ENCODE measurements at places on chromosomes 4 and X. TPM values are rescaled to one million over a fixed set of nuclear protein-coding genes. Genes with fewer than 3 reads are reported as not detected.

LAMTOR3 gene
- total RNA-seq, result 29.5 TPM

SAT1 gene
- total RNA-seq, result 660 TPM

SPCS3 gene
- total RNA-seq, result 74.1 TPM

KLHL13 gene
- 9.7 TPM for total RNA-seq

SMIM10 gene
- total RNA-seq, result 14.6 TPM

VCX2 gene
- not detected for total RNA-seq

LRP2BP gene
- 7.6 TPM for total RNA-seq

USP51 gene
- total RNA-seq, result 2.6 TPM

STK26 gene
- total RNA-seq, result 7.7 TPM

AMER1 gene
- 7.9 TPM for total RNA-seq

- no peak for DNase-seq
Measured at GRCh38 chr4:65865489-65865888, 195.2 kb upstream of the EPHA5 start.

DNA sequence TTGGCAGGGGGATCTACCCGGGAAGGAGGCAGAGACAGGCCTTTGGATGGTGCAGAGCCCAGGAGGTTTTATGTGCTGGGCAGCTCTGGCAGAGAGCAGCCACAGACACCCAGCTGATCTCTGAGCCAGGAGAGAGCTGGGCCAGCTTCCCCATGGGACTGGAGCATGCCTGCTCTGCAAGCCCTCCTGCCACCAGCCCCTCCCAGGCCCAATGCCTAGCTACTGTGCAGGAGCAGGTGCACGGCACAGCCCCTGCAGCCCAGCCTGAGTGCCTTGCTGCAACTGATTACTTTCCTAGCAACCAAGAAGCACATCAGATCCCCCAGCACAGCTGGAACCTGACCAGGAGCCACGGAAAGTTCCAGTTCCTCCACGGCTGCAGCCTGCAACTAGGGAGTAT, 57.8 kb upstream of the BEND2 start:
- no peak for DNase-seq

DNA sequence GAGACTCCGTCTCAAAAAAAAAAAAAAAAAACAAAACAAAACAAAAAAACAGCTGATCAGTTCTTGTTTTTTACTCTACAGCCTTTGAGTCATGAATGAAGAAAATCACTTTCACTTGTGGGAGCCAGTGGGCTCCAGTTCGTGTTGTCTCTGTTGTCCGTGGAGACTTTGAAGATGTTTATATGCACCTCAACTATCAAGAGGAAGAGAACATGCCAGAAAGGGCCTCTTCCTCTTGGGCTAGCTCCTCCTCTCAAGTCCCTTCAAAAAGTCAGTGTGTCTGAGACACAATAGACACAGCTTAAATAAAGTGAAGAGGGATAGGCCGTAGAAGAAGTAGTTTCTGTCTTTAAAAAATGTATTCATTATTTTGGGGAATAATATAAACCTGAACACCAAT, 182.7 kb downstream of the KDR start:
- DNase-seq, result no peak

- no peak for DNase-seq
Measured at GRCh38 chr4:185358514-185358913, 37.2 kb downstream of the LRP2BP start.

GRCh38 chr4:102826105-102826889, 1.1 kb downstream of the UBE2D3 start:
- DNase-seq, result no peak

DNA sequence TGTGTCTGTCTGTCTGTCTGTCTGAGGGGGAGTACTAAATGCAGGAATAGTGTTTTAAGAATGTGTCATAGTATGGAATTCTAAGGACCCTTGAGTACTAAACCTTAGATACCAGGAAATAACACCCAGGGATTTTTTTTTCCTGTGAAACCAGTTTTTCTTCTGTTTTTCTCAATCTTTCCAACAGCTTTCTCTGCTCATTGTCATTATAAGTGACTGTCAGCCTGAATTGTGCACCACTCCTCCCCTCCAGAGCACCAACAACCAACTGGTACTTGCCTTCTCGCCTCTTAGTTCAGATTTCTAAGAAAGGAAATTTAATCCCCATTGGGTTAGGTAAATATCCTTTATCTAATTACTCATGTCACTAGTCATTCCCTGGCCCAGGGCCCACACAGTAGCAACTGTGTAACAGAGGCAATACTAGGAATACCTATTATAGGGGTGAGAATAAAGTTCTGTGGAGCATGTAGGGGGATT, 320.6 kb downstream of the ADGRL3 start:
- DNase-seq, result no peak

- DNase-seq, result no peak
Measured at GRCh38 chr4:81606801-81607501, 135.2 kb upstream of the RASGEF1B start.

DNA sequence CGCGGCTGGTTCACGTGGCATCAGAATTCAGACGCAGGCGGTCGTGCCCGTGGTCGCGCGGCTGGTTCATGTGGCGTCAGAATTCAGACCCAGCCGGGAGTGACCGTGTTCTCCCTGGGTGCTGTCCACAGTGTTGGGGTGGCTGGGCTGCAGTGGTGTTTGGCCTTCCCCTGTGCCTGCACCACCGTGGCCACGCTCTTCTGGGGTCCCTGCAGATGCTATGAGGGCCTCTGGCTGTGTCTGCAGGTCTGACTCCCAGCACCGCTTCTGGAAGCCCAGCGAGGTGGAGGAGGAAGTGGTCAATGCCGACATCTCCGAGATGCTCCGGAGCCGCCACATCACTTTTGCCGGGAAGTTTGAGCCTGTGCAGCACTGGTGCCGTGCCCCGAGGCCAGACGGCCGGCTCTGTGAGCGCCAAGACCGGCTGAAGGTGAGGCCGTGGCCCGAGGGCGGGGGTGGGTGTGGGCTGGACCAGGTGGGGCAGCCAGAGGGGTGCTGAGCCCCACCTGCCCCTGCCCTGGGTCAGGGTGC, 26.4 kb downstream of the NKX1-1 start:
- no peak for DNase-seq

- DNase-seq, result no peak
Measured at GRCh38 chr4:59571805-59572430, 1628.2 kb upstream of the ADGRL3 start.

- no peak for DNase-seq
Measured at GRCh38 chrX:1430451-1430850, 22.3 kb downstream of the ASMTL start.

GRCh38 chr4:187606581-187606980, 389.0 kb upstream of the ZFP42 start:
- no peak for DNase-seq

GRCh38 chrX:123447506-123447905, 263.4 kb downstream of the GRIA3 start:
- DNase-seq, result no peak

GRCh38 chrX:1784773-1785172, 169.9 kb downstream of the ASMT start:
- DNase-seq, result no peak

DNA sequence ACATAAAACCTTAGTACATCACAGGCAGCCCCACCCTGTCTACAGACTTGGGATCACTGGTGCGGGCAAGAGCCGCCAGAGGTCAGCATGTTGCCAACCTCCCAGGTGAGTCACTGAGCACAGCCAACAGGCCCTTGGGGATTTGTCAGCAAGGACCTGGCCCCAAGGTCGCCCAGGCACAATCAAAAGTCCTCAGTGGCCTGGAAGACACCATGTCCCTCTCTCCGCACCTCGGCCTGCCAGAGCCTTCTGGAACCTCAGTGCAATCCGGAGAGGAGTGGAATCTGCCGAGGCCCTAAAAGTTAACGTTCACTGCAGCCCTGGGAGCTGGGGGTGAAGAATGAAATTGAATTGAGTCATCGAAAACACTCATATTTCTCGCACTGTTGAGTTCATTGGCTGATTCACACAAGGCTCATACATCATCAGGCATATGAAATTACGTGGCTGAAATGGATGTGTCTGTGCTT, 74.3 kb downstream of the WFS1 start:
- DNase-seq, result no peak

DNA sequence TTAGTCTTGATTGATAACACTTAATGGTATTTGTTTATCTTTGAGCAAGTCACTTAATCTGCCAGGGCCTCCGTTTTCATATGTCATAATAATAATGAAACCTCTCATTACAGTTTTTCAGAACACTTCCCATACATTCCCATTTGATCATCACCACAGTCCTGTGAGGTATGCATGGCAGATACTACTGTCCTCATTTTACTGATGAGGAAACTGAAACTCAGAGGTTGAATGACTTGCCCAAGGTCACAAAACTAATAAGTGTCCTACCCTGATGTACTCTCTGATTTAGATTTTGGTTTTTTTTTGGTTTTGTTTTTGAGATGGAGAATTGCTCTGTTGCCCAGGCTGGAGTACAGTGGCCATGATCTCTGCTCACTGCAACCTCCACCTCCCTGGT, 25.7 kb downstream of the ZFX start:
- no peak for DNase-seq

- DNase-seq, result no peak
Measured at GRCh38 chrX:103629318-103630170, 769 bp downstream of the TCEAL1 start.

GRCh38 chr4:143512978-143513313, 556 bp upstream of the SMARCA5 start:
- no peak for DNase-seq

DNA sequence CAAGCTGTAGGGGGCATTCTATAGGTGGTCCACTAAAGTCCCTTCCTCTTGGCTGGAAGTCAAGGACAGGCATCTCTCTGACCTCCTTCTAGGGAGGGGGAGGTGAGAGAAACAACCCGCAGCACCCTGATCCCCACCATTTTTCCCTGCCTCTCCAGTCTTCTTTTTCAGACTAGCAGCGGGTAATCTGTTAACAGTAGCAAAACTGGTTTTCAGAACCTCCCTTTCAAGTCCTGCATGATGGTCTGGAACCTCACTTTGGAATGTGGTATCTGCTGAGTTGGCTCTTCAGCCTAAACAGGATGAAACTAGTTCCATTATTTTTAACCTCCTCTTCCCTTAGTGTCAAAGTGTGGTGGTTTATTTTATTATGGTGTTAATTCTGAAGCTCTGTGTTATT, 196.0 kb downstream of the NWD2 start:
- DNase-seq, result no peak

DNA sequence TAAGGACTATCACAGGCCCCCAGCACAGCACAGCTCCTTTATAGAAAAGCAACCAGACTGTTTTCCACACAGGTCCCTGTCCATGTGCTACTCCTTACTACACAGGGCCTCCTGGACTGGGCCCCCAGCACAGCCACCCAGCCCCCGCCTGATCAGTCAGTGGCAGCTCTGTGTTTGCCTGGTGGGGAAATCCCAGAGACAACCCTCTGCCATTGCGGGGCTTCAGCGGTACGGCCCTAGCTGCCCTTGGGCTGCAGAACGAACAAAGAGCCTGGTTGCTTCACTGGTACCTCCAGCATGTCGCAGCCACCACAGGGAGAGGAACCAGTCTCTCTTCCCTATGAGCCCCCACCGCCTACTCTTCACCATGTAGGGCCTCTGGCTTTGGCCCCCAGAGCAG, 30.7 kb downstream of the CBR4 start:
- DNase-seq, result no peak

DNA sequence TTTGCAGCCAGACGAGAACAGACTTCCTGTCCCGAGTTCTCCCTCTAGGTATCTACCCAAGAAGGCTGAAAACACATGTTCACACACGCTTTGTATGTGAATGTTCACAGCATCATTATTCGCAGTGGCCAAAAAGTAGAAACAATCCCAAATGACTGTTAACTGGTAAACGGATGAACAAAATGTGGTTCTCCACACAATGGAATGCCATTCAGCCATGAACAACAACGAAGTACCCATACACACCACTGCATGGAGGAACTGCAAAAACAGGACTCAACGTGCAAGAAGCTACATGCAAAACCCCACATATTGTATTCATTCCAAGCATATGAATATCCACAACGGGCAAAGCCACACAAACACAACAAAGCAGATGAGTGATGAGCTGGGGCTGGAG, 45.0 kb downstream of the PDHA1 start:
- no peak for DNase-seq

GRCh38 chr4:187491286-187491685, 504.3 kb upstream of the ZFP42 start:
- no peak for DNase-seq

DNA sequence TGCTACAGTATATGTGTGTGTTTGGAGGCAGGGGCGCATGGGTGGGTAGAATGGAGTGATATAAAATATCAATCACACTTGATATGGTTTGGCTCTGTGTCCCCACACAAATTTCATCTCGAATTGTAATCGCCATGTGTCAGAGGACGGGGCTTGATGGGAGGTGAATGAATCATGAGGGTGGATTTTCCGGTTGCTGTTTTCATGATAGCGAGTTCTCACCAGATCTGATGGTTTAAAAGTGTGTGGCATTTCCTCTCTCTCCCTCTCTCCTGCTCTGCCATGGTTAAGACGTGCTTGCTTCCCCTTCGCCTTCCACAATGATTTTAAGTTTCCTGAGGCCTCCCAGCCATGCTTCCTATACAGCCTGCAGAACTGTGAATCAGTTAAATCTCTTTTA, 14.8 kb downstream of the SOWAHB start:
- DNase-seq, result no peak
